Caki2 (cell line): ENCODE measurements at places on chromosomes 6 and 20.
A peak's percentile ranks its signal among the peaks of the same experiment; 100 is the strongest.

GRCh38 chr20:31835977-31836852, 9.2 kb downstream of the FOXS1 start:
- peak; percentile 90 for DNase-seq

- peak; percentile 64 for DNase-seq
Observed at GRCh38 chr20:50982363-50982762, 23.7 kb downstream of the MOCS3 start.

- DNase-seq: no peak
Observed at GRCh38 chr6:114452785-114453401, 110.1 kb upstream of the HS3ST5 start.

DNA sequence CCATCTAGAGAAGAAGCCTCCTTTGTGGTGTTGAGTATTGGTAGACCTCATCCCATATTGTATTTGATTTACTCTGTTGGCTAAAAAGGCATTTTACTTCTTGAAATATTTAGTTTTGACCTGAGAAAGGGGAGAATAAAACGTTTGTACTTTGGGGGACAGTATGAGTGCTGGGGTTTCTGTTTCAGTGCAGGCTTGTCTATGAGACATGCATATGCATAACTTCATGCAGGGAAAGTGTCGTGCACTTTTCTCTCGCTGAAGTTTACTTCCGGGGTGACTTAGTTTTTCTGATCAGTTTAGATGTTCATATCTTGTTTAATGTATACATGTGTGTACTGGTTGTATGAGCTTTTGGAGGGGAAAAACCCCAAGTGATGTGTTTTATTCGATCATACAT, 59.5 kb downstream of the UTRN start:
- no peak for DNase-seq

DNA sequence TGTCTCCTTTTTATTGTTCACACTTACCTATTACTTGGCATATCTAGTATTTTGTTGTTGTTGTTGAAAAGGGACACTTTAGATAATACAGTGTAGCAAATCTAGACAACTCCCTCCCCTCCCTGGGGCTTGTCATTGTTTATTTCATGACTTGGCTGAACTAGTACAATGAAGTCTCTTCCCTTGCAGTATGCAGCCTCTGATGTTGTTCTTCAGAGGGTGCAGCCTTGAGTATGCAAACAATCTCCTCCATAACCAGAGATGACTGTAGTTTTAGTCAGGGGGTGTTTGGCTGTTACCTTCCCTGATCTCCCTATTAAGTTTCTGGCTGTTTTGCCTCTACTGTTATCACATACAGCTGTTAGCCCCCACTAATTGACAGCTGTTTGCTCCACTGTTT, 315.4 kb upstream of the RUNX2 start:
- no peak for DNase-seq

DNA sequence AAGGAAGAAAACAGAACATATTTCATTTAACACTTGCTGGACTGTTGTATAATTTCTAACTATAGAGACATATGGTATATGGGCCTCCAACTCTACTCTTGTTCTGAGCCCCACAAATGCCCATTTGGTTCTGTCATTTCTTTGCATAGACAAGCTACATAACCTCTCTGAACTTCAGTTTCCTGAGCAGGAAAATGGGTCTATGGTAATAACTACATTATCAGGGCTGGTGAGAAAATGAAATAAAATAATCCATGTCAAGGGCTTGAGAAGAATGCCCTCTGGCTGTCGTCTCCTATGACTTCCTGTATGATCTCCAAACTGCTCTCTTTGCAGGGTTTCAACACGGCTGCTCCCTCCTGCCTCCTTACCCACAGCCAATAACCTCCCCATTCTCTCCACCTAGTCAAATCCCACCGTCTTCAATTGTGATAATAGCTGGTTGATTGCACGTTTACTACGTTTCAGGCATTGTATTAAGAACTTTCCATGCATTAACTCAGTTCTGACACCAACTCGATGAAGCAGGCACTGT, 12.0 kb downstream of the ZCCHC3 start:
- DNase-seq: no peak

DNA sequence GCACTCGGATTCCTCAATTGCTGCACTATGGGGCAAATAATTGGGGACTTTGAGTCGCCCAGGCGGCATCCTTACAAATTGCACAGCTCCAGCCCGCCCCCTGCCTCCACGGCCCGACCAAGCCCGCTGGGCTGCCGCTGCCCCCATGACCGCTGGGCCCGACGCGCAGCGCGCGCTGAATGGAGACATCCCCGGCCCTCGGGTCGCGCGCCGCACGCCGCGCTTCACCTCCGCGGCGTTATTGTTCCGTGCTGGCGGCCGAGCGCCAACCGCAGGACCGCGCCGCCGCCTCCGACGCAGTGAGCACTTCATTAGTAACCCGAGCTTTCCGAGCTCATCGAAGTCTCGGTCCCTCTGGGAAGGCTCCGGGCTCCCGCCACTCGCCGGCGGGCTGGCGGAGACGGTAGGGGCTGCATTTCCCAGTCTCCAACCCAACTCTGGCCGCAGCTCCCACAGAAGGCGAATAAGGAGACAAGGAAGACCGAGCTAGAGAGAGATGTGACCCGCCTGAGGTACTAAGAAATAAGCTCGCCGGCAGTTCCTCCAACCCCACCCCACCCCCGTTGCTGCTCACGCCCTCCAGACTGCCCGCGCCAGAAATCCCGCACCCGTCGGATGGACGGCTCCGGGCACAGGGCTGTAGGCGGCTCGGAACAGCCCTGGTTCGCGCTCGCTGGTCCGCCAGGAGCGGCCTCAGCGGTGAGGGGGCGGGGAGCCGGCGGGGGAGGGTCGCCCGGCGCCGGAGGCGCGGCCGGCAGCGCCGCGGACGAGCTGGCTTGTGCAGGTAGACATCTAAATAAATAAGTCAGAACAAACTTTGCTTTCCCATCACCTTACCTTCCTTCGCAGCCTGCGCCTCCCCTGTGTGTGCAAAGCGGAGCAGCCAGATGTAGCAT, 703 bp downstream of the EPHA7 start:
- DNase-seq: peak; percentile 41

DNA sequence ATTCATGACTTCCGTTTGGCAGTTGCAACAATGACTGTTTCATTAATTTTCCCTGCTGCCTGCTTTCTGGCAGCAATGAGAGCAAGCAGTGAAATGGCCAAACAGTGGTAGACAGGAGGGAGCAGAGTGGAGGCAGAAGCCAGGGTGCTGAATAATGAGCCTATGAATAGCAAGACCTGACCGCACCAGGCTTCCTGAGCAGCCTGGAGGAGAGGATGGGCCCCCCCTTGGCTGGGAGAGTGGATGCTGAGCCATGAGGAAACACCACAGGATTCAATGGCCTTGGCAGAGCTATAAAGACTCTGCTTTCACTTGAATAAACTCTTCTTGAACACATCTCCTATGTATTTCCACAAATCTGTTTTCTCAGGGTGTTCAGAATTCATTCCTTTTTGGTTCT, 68.1 kb upstream of the SNRPB2 start:
- DNase-seq: no peak

DNA sequence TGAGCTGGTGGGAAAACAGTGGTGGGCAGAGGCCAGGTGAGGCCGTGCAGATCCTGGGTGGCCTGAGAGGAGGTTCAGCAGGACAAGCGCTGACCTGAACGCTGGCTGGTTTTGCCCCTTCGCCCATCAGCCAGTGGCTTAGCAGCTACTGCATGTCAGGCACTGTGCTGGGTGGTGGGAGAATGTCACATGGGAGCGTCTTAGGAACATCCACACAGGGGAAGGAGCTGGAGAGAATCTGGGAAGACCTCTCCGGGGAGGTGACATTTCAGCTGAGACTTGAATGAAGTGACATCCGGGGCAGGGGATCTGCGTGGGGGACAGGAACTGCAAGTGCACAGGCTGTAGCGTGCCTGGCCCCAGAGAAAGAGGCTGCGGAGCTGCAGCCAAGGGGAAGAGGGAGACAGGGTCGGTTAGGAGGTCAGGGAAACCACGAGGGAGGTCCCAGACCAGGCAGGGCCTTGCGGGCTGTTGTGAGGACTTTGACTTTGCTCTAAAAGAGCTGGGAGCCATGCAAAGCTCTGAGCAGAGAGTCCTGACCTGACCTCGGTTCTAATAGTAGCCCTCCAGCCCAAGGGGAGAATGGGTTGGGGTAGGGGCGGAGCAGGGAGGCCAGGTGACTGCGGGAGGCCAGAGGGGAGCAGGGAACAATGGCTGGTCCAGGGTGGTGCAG, 156.8 kb upstream of the PTPN1 start:
- DNase-seq: no peak

GRCh38 chr6:165917576-165917975, 250.1 kb downstream of the TBXT start:
- no peak for DNase-seq

DNA sequence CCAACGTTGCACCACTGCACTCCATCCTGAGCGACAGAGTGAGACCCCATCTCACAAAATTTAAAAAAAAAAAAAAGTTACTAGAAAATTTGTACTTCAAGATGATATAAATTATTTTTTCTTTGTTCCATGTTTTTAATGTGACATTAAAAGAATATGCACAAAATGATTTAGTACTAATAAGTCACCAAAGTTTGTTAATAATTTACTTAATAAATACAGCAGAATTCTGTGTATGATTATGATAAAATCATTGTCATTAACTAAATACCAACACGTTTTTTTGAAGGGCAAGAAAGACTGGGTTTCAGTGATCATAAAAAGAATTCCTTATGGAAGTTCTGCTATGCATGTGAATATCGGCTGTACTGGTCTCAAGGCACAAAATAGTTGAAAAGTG, 28.1 kb downstream of the GOPC start:
- DNase-seq: no peak

DNA sequence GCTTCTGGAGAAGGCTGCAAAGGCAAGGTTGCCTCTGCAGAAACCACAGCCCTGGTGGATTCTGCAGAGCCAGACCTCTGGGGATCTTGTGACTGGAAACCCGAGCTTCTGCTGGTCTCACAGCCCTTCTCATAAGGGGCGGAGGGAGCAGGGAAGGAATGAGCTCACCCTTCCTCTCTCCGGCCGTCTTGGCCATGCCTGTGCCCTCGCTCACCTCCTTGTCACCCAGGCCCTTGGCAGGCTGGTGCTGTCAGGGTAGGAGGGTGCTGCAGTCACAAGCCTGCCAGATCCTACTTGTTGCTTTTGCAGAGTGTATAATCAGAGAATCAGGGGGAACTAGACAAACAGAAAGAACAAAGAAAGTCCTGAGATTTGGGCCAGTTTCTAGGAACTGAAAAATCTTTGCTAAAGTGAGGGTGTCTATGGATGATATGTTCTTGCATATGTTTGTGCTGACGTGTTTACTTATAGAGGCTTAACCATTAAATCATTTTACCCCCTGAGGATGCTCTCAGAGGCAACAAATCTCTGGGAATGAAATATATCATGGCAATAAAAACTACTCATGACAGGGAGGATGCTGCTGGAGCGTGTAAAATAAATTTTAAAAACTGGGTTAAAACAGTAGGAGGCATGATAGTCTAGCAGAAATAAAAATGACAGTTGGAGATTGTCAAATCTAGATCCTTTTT, 244.9 kb upstream of the SOX4 start:
- DNase-seq: peak; percentile 56

DNA sequence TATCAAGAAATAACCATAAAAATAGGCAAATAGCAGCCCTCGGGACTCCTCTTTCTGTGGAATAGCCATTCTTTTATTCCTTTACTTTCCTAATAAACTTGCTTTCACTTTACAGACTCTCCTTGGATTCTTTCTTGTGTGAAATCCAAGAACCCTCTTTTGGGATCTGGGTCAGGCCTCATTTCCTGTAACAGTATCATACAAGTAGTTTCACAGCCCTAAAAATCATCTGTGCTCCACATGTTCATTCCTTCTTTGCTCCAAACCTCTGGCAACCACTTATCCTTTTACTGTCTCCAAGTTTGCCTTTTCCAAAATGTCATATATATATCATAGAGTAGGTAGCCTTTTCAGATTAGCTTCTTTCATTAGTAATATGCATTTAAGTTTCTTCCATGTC, 13.5 kb upstream of the NT5E start:
- no peak for DNase-seq

GRCh38 chr6:53465732-53466131, 79.2 kb downstream of the GCLC start:
- DNase-seq: no peak

GRCh38 chr6:44044154-44044539, 83.1 kb downstream of the MRPL14 start:
- DNase-seq: peak; percentile 80

GRCh38 chr6:158819213-158819976, at the start of gene EZR:
EZR (minus strand) TSS chr6:158819368; CDS start chr6:158818093, 1,275 bp downstream.
- DNase-seq: peak; percentile 71

DNA sequence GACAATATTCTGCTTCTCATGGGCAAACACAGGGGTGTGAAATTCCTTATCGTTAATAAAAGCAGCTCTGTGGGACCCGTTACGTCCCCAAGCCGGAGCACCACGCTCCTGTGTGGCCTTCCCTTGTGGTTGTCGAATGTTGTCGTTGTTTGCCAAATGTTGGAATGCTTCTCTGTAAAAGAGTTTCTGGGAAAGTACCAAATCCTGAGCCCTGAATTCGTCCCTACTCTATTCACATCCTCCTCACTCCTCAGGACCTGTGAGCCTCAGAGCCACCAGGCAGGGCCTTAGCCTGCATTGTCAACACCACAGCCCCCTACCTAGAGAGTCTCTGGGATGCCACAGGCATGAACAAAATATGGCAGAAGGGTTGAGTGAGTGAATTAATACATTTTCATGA, 64.0 kb downstream of the THBS2 start:
- no peak for DNase-seq

- no peak for DNase-seq
Observed at GRCh38 chr20:62142252-62143080, 728 bp downstream of the PSMA7 start.

DNA sequence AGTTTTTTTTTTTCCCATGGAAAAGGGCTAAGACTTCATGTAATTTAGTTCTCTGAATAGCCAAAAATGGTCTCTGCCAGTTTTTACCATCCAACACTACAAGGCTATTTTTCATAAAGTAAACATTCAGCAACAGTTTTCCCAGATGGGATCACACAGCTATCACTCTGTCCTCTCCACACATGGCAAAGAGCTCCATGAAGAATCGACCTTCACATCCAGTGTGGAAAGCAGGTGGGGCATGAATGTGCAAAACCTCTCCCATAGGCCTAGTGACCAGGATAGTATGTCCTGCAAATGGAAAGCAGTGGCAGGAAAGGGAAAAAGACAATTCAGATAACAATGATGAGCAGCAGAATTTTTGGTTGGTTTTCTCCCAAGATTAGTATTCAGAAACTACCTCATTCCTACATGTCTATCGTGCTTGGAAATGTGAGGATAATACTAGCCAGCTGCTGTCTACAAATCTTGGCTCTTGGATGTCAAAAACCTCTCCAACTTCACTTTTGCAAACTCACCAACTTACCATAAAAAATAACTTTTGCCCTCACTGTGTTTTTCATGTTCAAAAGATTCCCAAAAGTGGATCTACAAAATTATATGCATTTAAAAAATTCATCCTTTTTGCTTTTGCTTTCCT, 159.7 kb upstream of the MCHR2 start:
- DNase-seq: no peak

DNA sequence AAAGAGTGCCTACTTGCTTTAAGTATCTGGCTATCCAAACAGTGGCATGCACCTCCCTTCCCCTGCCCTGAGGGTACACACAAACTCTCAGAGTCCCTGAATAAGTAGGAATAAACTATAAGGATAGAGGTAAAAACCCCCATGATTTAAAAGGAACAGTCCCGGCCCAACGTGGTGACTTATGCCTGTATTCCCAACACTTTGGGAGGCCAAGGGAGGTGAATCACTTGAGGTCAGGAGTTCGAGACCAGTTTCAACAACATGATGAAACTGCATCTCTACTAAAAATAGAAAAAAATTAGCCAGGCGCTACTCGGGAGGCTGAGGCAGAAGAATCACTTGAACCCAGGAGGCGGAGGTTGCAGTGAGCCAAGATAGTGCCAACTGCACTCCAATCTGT, 22.2 kb downstream of the SAMHD1 start:
- peak; percentile 28 for DNase-seq
